ENCODE measurements at places on chromosomes 16 and 17. TPM values are rescaled to one million over a fixed set of nuclear protein-coding genes. Genes with fewer than 3 reads are reported as not detected.

PLXDC1 gene
- total RNA-seq, result 49.7 TPM

DNA sequence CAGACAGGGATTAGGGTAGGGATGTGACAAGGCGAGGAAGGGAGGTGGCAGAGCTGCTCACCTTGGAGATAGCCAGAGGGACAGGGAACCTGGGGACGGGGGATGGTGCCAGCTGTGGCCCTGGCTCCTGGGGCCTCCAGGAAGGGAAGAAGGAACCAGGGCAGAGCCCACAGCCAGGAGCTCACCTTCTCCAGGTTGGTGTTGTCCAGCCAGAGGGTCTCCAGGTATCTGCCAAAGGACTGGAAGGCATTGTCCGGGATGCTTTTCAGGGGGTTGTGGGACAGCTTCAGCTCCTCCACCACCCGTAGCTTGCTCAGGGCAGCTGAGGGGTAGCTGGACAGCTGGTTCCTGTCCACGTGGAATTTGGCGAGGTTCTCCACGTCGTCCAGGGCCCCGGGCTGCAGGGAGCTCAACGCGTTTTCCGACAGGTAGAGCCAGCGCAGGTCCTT, 801 bp downstream of the CHAD start:
- DNase-seq, result no peak

CRYM gene
- total RNA-seq, result 0.73 TPM

DNA sequence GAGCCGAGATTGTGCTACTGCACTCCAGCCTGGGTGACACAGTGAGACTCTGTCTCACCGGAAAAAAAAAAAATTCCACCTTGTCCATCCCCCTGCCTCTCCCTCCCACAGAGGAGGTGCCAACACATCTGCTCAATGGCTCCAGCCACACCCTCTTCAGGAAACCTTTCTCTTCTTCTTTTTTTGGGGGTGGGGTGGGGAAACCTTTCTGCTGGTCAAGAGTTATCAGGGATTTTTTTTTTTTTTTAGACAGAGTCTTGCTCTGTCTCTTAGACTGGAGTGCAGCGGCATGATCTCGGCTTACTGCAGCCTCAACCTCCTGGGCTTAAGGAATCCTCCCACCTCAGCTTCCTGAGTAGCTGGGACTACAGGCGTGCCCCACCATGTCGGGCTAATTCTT, 18.7 kb downstream of the TNS4 start:
- no peak for DNase-seq

GRCh38 chr17:17030515-17031211, 11.6 kb upstream of the MPRIP start:
- DNase-seq, result peak; percentile 88
